Myocyte (in vitro differentiated cells): ENCODE measurements at places on chromosomes 6 and 20. TPM values are rescaled to one million over a fixed set of nuclear protein-coding genes. Genes with fewer than 3 reads are reported as not detected.
A peak's percentile ranks its signal among the peaks of the same experiment; 100 is the strongest.

DNA sequence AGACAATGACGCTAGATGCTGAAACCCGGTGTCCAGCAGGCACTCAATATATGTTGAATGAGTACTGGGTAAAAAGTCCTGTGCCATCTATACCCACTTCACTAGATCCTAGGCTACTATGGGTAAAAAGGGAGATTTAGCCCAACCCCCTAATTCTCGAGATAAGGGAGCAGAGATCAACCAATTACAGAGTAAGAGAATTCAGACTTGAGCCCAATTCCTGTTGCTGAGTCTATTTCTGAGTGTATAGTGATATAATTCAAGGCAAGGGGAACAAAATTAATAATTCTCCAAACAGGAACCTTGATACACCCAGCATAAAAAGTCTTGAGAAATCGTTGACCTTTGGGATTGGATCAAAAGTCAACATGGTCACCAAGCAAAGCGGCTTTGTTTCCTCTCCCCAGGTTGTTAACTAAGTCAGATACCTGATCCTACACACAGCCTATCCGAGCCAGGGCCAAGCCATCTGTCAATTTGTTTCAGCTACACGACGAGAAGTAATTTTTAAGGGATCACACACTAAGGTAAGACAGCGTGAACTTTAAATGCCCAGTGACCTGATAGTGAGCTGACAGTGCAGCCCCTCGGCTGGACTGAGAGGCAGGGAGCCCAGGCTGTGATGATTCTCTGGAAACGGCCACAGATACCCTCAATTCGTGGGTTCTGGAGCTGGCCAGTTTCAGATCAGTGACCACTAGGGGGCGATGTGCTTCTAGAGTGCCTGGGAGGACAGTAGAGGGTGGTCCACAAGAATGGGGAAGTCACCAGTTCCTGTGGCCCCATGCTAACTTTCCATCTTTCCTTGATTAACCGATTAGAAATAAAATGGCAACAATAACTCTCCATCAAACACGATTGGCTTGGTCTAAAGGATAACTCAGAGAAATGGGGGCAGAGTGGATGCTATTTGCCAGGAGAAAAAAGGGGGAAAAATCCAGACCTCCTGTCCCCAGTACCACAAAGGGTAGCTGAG, 46.2 kb downstream of the SLC22A23 start:
- peak; percentile 72 for DNase-seq

- DNase-seq = peak; percentile 32
These were observed 80.4 kb upstream of the BTN3A2 start for GRCh38 chr6:26284537-26285142.

DNA sequence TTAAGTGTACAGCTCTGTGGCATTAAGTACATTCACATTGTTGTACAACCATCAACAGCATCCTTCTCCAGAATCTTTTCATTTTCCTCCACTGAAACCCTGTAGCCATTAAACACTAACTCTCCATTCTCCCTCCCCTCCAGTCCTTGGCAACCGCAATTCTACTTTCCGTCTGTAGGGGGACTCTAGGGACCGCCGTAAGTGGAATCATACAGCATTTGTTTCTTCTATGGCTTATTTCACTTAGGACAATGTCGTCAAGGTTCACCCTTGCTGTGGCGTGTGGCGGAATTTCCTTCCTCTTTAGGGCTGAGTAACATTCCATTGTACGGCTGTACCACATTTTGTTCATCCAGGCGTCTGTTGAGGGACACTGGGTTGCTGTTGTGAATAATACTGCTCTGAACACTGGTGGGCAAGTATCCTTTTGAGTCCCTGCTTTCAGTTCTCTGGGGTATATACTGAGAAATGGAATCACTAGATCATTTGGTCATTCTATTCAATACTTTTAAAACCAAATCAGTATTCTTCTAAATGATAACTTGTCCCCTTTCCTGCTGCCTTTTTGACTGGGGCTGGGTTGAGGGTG, 50.7 kb downstream of the PPP1R3G start:
- peak; percentile 17 for DNase-seq

DNA sequence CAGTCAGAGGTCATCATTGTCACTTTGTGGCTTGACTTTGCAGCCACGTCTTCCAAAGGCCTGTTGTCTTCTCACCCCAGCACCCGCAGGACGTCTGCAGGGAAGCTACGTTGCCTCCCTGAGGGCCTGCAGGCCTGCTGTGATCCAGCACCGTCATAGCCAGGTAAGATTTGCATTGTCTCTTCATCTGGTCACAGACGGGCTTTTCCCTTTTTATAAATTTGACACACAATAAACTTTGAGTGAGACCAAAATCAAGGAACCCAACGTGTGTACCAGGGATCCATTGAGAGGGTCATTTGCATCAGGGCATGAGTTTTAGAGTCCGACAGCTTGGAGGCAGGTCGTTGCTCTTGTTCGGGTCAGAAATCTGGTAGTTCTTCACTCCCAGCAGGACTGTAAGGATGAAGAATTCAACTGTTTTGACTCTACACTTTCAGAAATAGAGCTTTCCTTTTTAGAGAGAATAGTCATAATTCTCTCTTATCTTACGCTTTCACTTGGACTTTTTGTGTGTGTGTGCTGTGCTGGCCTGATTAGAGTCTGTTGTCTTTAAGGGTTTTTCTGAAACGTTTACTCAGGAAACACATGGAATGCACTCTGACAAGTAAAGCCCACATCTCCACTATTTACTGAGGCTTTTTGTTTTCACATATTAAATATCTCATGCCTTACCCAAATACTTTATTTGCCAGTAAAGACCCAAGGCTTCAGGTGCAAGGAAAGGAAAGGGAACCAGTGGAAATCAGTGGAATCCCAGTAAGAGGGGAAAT, 177.2 kb upstream of the TAB2 start:
- no peak for DNase-seq

GRCh38 chr6:30349421-30350177, 4.6 kb downstream of the RPP21 start:
- no peak for DNase-seq

Gene TREML4
- total RNA-seq = not detected in 2 replicates

GRCh38 chr6:111987295-111987694, 66.6 kb upstream of the CCN6 start:
- DNase-seq = peak; percentile 47

Gene SPATS1
- total RNA-seq = not detected in 2 replicates

GRCh38 chr20:6588296-6588695, 179.2 kb upstream of the BMP2 start:
- DNase-seq = peak; percentile 25

GRCh38 chr6:17700421-17701416, 6.0 kb downstream of the NUP153 start:
- no peak for DNase-seq

- no peak for DNase-seq
These were observed 122.2 kb downstream of the COL19A1 start for GRCh38 chr6:69988458-69989126.

GRCh38 chr20:32651537-32651936, 22.2 kb downstream of the C20orf203 start:
- peak; percentile 28 for DNase-seq

Gene C20orf173
- total RNA-seq = not detected in 2 replicates

- DNase-seq = no peak
These were observed 249.5 kb downstream of the BCKDHB start for GRCh38 chr6:80356000-80356399.

DNA sequence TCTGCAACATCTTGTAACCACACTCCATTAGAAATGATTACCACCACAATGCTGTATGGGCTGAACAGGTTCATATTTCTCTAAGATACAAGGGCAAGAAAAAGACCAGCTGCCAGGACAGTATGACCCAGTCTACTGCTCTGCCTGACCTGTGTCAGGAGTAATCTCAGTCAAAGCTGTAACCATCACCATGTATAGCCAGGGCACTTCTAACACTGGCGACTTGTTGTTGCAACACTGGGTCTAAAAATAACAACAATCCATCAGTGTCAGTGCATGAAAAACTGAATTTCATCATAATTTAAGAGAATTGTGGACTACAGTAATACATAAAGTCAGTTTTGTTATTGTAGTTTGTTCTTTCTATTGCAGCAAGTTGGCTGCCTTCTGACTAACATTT, 738.6 kb upstream of the ADGRB3 start:
- peak; percentile 15 for DNase-seq

- DNase-seq = no peak
These were observed 251.0 kb downstream of the KHDC1L start for GRCh38 chr6:72974276-72974675.

Gene CST3
- total RNA-seq = 534 and 577 TPM in 2 replicates

GRCh38 chr6:35076997-35077712, 64.0 kb downstream of the TCP11 start:
- no peak for DNase-seq

GRCh38 chr20:24892931-24893330, 56.1 kb upstream of the CST7 start:
- DNase-seq = no peak

DNA sequence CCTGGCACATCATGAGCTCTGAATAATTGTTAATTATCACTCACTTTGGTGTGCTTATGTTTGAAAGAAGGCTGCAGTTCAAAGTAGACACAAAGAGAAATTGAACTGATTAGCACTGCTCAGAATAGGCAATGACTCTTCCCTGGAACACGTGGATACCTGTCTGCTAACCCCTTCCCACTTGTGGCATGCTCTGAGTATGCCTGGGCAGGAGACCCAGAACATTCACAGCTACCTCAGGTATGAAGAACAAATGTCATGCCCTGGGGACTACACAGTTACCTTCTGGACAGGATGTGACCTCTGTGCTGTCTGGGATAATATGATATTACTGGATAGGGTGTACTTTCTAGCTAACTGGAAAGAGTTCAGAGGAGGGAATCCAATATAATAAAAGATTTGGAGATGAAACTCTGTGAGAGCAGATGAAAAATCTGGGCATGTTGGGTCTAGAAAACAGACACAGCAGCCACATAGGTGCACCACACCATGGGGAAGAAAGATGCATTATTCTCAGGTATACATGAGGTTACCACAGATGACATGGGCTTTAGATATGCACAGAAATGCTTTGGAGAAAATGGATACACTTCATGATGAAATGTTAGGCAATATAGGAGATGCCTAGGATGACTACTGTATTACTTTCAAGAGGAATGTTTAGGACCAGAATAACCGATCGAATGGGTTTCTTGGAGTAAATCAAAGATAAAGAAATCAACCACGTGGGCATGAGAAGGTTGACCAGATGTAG, 324.2 kb upstream of the PREP start:
- DNase-seq = no peak

- no peak for DNase-seq
These were observed 17.7 kb downstream of the RAB22A start for GRCh38 chr20:58327211-58327610.

DNA sequence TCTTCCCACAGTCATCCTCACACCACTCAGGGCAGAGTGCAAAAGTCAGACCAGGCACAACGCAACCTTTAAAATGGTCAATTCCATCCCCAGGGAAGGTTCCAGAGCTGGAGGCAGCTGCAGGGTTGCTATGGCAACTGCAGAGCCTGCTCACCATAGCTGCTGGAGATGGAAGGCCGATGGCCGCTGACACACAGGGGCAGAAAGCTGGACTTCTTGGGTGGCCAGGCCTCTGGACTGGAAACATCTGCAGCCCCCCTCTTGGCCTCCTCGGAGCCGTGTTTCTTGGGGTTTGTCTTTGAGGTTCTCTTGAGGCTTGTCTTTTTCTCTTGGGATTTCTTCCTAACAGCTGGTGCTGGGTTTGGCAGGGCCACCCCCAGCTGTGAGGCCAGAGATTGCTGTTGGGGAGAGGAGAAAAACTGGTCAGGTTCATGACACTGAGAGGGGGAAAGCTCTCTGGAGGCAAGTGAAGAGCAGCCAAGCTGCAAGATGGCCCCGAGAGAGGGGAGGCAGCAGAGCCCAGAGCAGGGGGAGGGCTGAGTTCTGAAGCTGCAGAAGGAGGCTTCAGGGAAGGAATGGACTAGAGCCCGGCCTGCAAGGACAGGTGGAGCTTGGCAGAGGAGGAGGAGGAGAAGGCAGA, 10.2 kb downstream of the BNIP5 start:
- peak; percentile 48 for DNase-seq

DNA sequence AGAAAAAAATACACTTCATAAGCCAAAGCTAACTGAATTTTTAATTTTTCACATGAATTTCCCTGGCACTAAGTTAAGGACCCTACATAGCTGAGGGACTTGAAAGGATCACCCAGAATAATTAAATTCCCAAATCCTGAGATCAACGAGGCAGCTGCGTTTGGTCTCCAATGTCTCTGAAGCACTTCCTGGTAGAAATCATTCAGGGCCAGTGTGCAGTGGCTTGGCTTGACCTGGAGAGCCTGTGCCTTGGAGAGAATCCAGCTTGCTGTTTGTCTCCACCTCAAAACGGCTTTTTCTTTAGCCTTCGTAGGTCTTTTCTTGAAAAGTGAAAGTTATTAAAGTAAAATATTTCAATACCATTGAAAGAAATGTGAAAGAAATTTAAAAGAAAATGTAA, 92.4 kb downstream of the SMOC2 start:
- DNase-seq = no peak

DNA sequence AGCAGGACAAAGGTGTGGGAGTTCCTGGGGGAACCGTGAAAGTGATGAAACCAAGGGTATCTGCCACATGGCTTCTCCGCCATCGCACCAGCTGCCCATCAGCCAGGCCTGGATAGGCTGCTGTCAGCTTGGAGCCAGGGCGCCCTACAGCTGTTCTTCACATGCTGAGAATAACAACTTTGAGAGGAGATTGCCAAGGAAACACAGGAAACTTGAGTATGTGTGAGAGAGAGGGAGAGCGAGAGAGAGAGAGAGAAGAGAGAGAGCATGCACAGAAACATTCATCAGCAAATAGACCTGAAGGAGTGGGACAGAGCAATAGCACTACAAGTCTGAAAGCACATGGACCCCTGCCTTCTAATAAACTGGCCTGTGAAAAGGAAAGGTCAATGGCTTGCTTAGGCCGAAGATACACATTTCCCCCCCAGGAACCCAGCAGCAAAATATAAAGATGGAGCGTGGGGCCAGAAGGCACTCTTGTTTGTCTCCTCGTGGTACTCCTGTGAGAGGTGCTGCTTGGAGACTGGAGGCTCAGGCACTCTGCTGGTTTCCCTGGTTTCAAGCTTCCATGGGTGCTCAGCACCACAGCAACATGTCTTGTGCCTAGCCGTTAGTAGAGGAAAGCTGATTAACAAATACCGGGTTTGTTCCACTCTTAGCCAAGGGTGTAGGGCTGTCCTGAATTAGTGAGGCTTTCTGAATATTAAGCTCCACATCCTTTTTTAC, 53.0 kb downstream of the SNAP25 start:
- peak; percentile 71 for DNase-seq

GRCh38 chr6:42428326-42429041, 23.2 kb downstream of the TRERF1 start:
- peak; percentile 81 for DNase-seq
